ENCODE measurements at places on chromosomes 6 and 20. TPM values are rescaled to one million over a fixed set of nuclear protein-coding genes. Genes with fewer than 3 reads are reported as not detected.

TRIM38 gene
- 8.6 TPM for total RNA-seq

XKR7 gene
- not detected for total RNA-seq

PKIB gene
- total RNA-seq = not detected

IL17F gene
- 3.6 TPM for total RNA-seq

SSTR4 gene
- total RNA-seq = not detected

SOD2 gene
- 91.7 TPM for total RNA-seq

MBOAT1 gene
- total RNA-seq = 11.6 TPM

CNBD2 gene
- 3.6 TPM for total RNA-seq

OR2J3 gene
- not detected for total RNA-seq

PAK5 gene
- not detected for total RNA-seq

ZNF311 gene
- 0.61 TPM for total RNA-seq

ARFGEF3 gene
- 0.46 TPM for total RNA-seq

Data from activated CD8-positive, alpha-beta memory T cell treated with anti-CD3 and anti-CD28 coated beads for 36 hours (primary cell).